Iris pigment epithelial cell (primary cell): ENCODE measurements at places on chromosomes 7 and 10.

GRCh38 chr7:157177333-157177982 is 38.7 kb downstream of the UBE3C start:
- DNase-seq = no peak

GRCh38 chr7:16271990-16272665 is 149.2 kb downstream of the CRPPA start:
- DNase-seq = peak; percentile 59

GRCh38 chr7:91187061-91187460 is 77.2 kb upstream of the FZD1 start:
- DNase-seq = no peak

GRCh38 chr7:55016061-55016745 is 2.6 kb upstream of the EGFR start:
- no peak for DNase-seq

DNA sequence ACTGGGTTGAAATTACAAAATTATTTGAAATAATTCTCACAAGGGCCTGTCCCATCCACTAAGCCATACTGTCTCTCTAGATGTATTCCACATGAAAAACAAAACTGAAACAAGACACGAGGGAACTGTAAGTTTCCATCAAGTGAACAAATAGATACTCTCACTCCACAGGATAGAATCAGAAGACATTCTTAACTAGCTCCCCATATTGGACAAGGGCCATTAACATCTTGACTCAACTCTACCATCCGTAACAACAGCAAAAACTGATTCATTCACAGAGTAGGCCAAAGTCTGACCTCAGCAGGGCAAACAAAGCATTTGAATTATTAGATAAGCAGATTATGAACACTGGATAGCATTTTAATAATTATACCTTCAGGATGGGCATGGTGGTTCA is 29.1 kb downstream of the UBE2H start:
- DNase-seq = peak; percentile 97

- DNase-seq = peak; percentile 21
These were observed 28.9 kb downstream of the GNAT3 start for GRCh38 chr7:80482950-80483349.
